Placental pericyte (primary cell): ENCODE measurements at places on chromosomes 3 and 15. TPM values are rescaled to one million over a fixed set of nuclear protein-coding genes. Genes with fewer than 3 reads are reported as not detected.

The IRAK2 gene
- total RNA-seq = 17.9 TPM in 2 replicates

The BLM gene
- total RNA-seq = 0.44 and 17.0 TPM in 2 replicates

The LMOD3 gene
- not detected in 2 replicates for total RNA-seq

The RNU5B-1 gene
- not detected in 2 replicates for total RNA-seq

The GOLGA6L7 gene
- not detected in 2 replicates for total RNA-seq
